Retinal pigment epithelial cell (primary cell): ENCODE measurements at places on chromosomes 16 and 17.

DNA sequence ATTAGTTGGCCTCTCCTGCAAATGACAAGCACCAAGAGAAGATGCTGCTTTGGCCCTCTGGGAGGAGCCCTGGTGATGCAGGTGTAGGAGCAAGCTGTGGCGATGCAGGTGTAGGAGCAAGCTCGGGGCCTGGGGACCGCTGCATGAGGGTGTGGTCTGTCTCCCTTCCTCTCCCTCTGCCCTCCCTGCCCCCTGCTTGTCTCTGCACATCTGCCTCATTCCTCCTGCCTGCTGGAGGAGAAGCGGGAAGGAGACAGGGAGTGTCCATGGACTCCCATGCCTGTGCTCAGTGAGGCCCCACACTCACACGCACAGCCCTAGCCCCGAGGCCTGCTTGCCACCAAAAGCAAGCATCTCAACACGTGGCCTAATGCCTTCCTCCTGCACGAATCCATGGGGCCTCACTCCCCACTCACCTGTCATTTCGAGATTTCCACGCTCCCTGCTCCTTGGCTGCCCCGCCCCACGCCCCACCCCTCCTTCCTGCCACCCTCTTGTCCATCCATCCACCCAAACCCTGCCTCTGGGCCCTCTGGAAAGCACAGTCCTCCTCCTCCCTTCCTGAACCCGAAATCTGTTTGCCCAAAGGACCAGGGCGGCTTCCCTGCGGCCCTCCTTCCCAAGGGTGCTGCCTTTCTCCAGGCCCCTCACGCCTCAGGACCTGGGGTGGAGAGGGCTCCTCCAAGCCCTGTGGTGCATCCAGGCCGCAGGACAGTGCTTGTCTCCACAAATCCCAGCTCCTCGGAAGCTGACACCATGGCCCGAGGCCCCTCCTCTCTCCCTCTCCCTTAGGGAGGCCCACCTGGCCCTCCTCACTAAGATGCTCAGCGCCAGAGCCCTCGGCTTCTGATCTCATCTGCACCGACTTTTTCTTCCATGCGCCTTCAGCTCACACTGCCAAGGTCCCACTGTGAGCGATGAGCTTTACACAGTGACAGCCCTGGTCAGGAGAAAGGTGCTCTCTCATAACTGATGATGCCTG lies 11.8 kb upstream of the ALDH3A1 start:
- no peak for DNase-seq

DNA sequence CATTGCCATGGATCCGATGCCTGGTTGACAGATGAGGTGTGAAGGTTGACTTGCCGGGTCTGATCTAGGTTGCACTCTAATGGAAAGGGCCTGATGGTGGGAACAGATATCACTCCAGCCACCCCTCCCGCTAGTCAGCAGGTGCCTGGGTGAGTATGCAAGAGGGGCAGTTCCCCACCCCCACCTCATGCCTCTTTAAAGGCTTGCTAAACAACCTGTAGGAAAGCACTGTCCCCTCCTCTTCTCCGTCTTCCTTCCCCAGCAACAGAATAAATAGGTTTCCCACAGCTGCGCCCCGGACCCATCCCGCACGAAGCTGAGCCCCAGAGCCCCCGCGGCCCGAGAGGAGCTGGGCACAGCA lies 746 bp upstream of the TMEM132E start:
- DNase-seq: no peak

GRCh38 chr16:90008708-90009145 lies 10.5 kb downstream of the DBNDD1 start:
- no peak for DNase-seq

GRCh38 chr17:57091186-57091618 lies 6.2 kb downstream of the AKAP1 start:
- DNase-seq: no peak

DNA sequence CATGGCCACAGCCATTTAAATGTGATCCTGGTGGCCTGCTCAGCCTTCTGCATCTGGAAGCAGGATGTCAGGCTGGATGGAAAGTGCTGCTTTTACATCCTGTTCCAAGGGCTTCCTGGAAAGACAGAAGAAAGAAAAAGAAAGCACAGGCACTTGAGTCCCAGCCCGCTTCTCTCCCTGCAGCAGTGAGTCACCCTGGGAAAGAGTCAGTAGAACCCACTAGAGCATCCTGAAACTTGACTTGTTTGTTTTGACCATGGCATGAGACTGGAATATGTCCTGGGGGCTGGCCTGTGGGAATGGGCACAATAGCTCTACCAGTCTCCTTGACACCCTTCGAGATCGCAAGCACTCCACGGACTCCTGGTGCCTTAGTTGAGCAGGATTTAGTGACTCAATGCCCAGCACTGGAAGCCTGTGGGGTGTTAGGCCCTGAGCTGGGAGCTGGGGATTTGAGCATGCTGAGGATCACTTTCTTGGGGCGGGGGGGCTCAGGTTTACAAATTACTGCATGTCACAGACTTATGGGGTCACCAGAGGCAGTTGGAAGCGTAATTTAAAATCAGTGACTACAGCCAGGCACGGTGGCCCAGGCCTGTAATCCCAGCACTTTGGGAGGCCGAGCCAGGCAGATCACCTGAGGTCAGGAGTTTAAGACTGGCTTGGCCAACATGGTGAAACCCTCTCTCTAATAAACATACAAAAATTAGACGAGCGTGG lies 22.1 kb upstream of the GNA13 start:
- DNase-seq: no peak

- DNase-seq: no peak
Measured at GRCh38 chr17:30997842-30998241, 27.0 kb downstream of the RNF135 start.
